Hematopoietic multipotent progenitor cell treated with erythropoietin and hydrocortisone succinate and interleukin-3 and kit ligand, for 6 days (in vitro differentiated cells): ENCODE measurements at places on chromosomes 3 and 15.

- DNase-seq: no peak
Measured at GRCh38 chr3:195475614-195476013, 32.8 kb upstream of the ACAP2 start.

- no peak for DNase-seq
Measured at GRCh38 chr3:188884299-188885043, 287.3 kb upstream of the TPRG1 start.

DNA sequence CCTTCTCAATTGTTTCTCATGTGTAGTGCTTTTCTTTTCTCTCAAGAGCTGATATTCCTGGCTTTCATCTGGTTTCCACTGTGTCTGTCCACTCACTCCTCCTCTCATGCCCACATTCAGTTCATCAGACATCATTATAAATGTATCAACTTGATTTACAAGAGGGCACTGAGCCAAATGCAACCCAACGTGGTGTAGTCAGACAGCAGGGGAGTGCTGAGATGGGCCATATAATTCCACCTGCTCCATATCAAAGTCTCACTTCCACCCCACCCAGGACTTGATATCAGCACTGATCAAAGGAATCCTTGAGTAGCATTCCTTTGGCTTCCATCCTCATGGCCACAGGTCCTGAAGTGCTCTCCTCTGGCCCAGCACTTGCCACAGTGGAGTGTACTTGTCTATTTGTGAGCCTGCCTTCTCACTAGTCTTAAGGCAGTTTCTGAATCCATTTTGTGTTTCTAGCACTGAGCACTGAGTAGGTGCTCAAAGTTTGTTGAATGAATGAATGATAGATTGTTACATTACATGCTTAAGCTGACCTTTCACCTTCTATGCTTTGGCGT is 252.8 kb downstream of the CLSTN2 start:
- no peak for DNase-seq

- DNase-seq: no peak
Measured at GRCh38 chr15:39287322-39288195, 293.3 kb upstream of the THBS1 start.
